ENCODE measurements at places on chromosomes 2 and 18.

- DNase-seq, result no peak
Observed at GRCh38 chr2:167388901-167389300, 500.6 kb downstream of the XIRP2 start.

GRCh38 chr2:134706587-134707329 is 12.0 kb downstream of the TMEM163 start:
- no peak for DNase-seq

- no peak for DNase-seq
Observed at GRCh38 chr2:229947544-229947943, 25.2 kb downstream of the FBXO36 start.

GRCh38 chr2:111072220-111072871 is 48.4 kb upstream of the BCL2L11 start:
- peak; percentile 17 for DNase-seq

GRCh38 chr2:183284606-183285005 is 160.4 kb downstream of the NUP35 start:
- DNase-seq, result no peak

DNA sequence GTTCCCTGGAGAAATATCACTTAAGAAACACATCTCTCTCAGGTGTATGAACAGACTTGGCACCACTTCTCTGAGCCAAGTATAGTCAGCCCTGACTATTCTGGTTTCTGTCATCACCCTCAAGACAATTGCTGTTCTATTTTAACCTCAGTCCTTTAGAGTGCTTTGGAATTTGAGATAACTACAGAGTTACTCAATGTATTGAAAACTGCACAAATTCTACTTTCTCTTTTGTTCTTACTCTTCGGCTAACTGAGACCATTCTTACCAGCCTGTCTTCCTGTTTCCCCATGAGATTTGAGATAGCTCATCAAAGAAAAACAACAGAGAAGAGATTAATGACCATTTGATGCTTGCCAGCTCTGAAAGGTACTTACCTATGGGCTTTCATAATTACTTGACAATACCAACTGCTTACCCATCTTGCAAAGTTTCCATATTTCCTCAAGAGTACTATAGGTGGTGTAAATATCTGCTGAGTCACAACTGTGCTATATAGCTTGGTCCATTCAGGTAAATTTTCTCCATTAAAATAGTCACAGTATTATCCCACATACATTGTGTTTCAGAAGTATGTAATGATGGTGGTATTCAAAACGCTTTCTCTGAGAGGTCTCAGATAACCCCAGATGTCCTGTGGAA is 467.5 kb upstream of the CHST9 start:
- DNase-seq, result no peak

- no peak for DNase-seq
Observed at GRCh38 chr2:8884812-8885211, 47.4 kb upstream of the KIDINS220 start.

DNA sequence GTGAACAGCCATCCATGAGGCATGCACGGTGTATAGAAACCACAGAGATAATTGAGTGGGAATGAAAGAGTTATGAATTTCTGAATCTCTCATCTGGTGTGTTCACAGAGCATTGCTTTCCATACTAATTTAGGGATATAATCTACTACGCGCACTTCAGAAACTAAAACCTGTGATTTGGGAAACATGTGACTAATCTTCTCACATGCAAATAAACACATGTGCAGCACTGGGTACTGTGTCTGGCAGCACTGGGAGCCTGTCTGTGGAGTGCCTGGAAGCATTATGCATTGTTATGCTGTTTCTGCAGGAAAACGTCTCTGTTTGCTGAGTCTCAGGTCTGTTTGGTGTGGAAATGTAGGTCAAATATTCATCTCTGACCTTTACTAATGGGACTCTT is 287.3 kb downstream of the CMPK2 start:
- no peak for DNase-seq

DNA sequence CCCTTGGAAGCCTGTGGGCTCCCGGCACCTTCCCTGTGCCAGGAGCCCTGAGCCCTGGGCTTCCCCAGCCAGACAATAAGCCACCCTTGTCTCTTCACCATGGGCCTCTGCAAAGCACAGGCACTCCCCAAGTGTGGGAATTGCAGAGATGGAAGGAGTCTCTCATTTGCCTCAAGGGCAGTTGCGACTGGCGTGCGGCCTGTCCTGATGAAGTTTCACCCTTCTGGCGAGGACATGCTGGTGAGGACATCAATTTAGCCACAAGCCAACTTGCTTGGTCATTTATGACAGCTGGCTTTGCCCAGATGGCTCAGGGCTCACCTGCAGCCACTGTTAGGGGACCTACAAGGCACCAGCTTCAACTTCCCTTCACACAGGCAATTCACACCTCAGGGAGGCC is 180.2 kb downstream of the ANAPC1 start:
- DNase-seq, result no peak

DNA sequence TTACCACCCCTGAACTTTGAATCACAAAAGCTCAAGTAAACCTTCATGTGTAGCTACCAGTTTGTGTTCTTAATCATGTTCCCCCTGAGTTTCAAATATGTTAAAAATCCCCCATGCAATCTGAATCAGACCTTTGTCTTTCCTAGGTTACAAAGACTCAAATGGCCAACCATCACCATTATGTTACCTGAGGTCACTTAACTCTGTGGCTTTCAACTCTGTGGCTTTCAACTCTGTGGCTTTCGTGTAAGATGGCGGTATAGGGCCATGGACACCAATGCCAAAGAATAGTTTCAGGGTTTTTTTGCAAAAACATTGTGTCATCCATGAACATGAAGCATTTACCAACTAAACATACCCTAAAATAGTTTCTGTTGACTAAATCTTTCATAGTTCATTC is 6.7 kb downstream of the ERMN start:
- DNase-seq, result no peak

GRCh38 chr2:195574312-195574711 is 82.7 kb upstream of the SLC39A10 start:
- no peak for DNase-seq

DNA sequence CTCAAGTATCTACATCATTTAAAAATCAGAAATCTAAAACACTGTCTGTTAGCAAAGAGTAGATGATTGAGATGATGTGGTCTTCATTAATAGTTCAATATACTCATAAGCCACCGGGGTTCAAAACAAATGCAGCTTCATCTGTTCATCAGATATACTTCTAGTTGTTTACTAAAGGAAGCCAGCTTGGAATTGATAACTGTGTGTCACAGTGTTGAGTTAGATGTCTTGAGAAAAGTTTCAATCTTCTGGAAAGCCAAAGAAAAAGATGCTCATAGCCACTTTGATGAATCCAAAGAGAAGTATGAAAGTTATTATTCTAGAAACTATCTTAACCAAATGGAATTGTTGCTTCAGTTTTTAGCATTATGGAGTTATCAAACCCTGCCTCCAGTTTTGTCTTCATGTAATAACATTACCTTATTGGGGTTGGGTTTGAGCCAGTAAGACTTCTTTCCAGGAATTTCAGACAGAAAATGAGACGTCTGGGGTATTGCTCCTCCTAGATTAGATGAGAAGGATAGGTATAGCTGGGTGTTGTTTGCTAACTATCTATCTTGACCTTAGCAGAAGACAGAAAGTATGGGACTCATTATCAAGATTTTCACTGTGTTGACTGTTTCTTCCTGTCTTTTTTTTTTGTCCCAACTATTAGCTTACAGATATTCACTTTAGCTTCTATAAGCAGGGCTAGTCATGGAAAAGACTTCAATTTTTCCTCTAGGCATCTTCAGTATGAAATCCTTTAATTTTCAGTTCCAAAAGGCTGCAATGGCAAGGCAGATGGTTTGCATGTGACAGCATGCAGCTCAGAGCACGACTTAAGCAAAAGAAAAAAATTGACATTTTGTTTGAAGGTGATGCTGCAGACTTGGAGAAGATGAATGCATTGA is 66.5 kb downstream of the LNPK start:
- DNase-seq, result no peak

DNA sequence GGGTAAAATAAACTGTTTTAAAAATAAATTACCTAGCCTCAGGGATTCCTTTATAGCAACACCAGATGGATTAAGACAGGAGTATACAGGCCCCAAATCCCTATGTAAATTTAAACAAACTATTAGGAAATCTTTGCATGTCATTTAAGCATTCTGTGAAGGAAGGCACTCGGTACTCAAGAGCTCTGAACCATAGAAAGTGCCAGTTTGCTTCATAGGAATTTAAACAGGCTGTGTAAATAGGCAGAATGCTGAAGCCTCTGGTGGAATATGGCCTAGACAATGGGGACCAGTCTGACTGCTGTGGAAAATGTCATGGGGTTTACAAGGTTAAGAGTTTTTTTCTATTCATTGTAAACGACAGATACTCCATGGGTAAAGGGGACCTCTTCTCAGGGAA is 377.4 kb downstream of the DLGAP1 start:
- no peak for DNase-seq

- DNase-seq, result no peak
Observed at GRCh38 chr2:149192427-149192826, 138.0 kb upstream of the LYPD6 start.

GRCh38 chr2:23445450-23445868 is 60.5 kb downstream of the KLHL29 start:
- DNase-seq, result no peak

DNA sequence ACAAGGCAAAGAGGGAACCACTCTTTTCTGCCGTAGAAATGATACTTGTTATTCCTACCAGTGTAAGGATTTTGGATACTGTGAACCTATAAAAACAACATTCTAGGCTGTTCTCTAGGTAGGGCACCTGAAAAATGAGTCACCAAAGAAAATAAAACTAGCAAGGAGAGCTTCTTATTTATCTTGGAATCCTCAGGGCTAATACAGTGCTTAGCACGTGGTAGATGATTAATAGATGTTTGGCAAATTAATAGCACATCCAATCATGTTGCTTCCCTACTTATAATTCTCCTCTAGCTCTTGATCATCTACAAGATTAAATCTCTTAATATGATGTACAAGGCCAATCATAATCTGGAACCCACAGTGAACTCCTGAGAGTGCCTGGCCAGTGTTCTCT is 73.1 kb downstream of the AAK1 start:
- no peak for DNase-seq

DNA sequence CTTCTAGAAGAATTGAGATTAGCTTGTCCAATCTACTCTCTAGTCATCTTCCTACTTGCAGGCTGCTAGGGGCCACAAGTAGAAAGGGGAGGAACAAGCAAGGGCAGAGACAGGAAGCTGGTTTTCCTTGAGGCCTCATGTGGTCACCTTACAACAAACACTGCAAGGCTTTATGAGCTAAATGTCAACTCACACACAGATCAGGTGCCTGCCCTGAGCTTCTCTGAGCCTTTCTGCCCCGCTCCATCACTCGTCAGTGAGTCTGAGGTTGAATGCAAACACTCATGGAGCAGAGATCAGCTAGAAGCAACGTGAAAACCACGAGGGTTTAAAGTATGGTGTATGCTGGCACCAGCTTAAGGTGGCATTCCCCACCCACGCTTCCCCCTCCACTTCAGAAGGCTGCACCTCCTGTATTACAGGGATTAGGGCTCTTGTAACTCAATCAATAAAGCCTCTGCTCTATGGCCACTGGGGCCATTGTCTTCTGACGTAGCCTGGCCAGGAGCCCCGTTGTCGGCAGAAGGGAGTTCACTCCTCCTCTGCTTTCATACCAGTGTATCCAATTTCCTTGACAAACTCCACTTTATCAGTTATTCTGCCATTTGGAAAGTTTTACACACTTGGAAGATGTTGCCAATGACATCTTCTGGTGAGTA is 5.4 kb upstream of the CRYGC start:
- DNase-seq, result no peak

GRCh38 chr2:209875270-209875669 is 103.6 kb downstream of the UNC80 start:
- no peak for DNase-seq

GRCh38 chr18:25881149-25881548 is 209.3 kb downstream of the SS18 start:
- DNase-seq, result no peak

- DNase-seq, result no peak
Observed at GRCh38 chr2:46548103-46548486, 68.7 kb downstream of the TMEM247 start.

- no peak for DNase-seq
Observed at GRCh38 chr2:18966131-18966530, 376.8 kb upstream of the NT5C1B start.

DNA sequence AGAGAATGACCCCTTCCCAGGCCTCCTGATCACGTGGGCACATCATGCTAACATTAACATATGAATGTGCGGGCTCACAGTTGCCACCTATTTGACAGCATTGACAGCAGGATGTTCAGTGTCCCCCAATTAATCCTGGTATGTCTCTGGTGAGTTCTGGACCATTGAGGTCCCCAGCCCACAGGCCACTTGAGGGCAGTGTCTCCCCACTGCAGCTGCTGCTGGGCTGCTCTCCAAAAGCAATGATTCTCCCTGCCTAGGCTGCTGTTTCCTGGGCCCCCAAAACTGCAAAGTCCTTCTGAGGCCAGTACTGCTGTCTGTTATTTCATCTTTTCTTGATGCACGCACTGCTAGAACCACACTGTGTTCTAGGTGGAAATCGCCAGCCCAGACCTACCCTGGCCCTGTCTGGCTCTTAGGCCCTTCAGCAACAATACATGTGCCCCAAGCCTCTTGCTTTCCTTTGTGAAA is 52.7 kb upstream of the MAPK4 start:
- DNase-seq, result peak; percentile 37

GRCh38 chr2:16037808-16038457 is 97.6 kb downstream of the MYCN start:
- DNase-seq, result no peak

DNA sequence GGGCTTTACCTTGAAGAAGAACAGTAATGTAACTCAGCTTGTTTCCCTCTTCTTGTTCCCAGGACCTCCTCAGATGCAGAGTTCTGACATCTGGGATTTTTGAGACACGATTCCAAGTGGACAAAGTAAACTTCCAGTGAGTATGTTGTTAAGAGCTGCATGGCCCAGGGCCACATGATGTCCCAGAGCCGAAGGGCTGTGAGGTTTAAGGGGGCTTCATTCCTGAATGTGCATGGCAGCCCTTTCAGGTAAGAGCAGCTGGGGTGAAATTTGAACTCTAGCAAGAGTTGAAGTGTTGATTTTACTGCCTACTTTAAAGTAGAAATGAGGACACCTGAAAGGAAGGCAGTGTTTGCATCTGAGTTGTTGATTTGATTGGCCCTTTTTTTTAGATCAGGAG is 13.3 kb downstream of the CHMP1B start:
- DNase-seq, result no peak

DNA sequence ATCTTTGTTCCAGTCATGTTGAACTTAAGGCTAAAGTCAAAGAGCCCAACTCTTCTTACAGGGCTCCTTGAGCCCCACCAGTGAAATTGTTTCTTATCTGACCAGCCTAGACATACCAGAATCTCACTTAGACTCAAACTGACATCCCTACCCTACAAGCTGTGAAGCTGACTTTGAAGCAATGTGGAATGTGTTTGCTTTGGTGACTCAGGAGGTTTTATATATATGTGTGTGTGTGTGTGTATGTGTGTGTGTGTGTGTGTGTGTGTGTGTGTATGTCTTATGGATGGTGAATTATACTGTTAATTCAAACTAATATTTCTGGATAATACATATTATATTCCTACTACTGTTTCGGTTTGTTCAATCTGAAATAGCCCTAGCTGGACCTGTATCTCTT is 67.3 kb downstream of the CAMKMT start:
- no peak for DNase-seq

Data from NCI-H774 (cell line).